ENCODE measurements at places on chromosomes 12 and 14.

GRCh38 chr12:42587601-42588523, 1.7 kb downstream of the PRICKLE1 start:
- no peak for DNase-seq

DNA sequence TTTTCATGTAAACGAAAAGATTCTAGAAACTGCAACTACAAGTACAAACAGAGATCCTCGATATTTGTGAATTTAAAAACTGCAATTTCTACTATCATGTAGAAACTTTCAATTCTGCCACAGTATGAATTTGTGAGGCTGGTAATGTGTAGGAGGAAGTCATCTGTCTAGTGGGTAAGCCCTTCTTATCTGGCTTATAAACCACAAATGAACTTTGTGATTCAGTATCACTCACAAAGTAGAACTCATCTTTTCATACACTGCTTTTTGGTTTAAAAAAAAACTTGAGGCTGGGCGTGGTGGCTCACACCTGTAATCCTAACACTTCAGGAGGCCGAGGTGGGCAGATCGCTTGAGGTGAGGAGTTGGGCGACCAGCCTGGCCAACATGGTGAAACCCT, 20.7 kb downstream of the GTF2A1 start:
- no peak for DNase-seq

DNA sequence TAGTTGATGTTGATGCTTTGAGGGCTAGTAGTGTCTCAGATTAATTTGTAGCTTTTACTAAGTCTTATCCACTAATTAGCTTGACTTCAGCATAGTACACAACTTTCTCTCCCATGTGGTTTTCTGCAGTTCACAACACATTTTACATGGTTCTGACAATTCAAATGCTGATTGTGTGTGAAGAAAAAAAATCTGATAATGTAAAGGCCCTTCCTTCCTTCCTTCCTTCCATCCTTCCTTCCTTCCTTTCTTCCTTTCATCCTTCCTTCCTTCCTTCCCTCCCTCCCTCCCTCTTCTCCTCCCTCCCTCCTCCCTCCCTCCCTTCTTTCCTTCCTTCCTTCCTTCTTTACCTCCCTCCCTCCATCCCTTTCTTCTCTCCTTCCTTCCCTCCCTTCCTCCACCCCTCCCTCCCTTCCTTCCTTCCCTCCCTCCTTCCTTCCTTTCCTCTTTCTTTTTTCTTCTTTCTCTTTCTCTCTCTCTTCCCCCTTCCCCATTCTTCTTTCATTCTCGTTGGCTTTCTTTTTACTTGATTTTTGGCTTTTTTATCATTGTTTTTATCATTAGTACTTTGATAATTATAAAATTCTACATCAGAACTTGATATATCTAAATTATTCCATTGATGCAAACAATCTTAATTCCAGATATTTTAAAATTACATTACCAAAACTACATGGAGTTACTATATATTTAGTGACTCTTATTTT, 1415.6 kb downstream of the LRFN5 start:
- no peak for DNase-seq

- DNase-seq, result no peak
Observed at GRCh38 chr14:92334050-92334449, 11.1 kb downstream of the SLC24A4 start.

GRCh38 chr14:75979071-75979571, 2.7 kb downstream of the TGFB3 start:
- DNase-seq, result no peak

DNA sequence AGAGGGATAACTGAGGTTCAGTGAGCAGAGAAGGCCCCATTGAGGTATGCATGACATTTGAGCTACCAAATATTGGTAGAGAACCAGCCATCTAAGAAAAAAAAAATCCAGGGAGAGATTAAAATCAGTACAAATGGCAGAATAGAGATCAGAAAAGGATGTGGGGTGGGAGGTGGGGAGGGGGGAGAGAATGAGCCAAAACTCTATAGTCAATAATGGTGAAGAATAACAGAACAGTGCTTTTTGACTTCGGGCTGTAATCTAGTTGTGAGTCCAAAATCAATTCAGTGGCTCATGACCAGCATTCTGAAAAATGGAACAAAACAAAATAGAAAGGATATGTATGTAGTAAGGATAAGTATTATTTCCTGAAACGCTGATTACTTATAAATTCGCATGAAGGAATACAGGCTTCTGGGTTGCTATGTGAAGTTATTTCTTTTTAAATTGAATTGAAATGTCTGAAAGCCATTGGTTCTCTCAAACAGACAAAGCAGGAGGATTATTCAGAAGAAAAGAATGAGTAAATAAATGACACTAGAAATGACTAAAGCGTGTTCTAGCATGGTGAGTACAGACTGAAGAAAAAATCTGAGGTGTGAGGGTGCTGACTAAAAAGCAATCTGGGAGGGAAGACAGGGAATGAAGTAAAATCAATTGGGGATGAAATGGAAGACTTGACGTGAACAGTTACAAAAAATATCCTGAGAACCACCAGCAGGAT, 72.4 kb downstream of the ATP2B1 start:
- DNase-seq, result no peak

DNA sequence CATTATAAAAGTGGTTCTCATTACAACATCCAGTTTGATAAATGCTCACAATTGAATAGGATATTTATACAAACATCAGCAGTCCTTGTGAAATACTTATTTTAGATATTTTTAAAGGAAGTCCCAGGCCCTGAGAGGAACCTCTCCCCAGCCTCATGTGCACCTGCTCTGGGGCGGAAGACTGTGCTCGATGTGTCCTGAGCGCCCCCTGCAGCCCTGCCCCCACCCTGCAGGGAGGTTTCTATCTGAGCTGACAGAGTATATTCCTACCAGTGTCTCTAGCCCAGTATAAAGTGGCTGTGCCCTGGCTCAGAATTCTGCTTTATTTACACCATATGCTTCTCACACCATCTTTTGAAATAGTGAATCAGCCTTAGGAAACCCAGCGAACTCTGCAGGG, 1349.1 kb downstream of the TMEM121 start:
- DNase-seq, result peak; percentile 48

- no peak for DNase-seq
Observed at GRCh38 chr12:122934722-122935121, 31.5 kb downstream of the ABCB9 start.

GRCh38 chr14:75404847-75405246, 23.0 kb upstream of the JDP2 start:
- no peak for DNase-seq

DNA sequence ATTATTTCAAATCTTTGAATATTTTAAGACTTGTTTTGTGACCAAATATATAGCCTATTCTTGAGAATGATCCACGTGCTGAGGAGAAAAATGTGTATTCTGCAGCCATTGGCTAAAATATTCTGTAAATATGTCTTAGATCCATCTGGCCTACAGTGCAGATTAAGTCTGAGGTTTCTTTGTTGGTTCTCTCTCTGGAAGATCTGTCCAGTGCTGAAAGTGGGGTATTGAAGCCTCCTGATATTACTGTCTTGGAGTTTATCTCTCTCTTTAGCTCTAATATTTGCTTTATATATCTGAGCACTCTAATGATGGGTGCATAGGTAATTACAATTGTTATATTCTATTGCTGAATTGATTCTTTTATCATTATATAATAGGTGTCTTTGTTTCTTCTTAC, 617.4 kb upstream of the LRFN5 start:
- DNase-seq, result no peak

DNA sequence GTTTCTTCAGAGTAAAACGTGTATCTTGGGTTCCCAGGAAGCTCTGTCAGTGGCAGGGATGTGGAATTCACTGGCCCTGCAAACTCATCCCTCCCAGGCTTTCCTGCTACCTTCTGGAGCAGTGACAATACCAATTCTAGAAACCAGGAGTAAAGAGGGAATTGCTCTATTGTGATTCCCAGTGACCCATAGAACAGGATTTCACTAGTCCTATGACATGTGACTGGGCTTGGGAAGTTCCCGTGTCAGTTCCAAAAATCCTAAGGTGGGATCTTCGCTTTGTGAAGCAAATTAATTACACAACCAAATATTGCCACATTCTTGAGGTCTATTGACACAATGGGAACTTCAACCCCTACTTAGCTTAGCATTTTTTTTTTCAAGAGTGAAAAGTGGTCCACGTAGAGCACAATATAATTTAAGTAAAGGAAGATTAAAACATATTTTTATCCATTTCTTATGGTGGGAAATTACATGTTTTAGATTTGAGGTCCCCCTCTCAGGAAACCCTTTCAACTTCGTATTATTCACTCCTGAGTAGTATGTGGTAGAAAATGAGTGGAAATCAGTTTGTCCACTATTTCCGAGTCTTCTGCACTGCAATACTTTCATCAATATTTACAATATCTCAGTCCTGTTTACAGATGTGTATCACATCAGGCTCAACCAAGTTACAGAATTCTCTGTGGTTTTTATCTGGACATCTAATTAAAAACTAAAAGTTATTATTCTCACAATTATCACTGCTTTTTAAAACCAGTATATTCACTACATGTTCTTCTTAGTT, 88.9 kb upstream of the SOX5 start:
- DNase-seq, result no peak

DNA sequence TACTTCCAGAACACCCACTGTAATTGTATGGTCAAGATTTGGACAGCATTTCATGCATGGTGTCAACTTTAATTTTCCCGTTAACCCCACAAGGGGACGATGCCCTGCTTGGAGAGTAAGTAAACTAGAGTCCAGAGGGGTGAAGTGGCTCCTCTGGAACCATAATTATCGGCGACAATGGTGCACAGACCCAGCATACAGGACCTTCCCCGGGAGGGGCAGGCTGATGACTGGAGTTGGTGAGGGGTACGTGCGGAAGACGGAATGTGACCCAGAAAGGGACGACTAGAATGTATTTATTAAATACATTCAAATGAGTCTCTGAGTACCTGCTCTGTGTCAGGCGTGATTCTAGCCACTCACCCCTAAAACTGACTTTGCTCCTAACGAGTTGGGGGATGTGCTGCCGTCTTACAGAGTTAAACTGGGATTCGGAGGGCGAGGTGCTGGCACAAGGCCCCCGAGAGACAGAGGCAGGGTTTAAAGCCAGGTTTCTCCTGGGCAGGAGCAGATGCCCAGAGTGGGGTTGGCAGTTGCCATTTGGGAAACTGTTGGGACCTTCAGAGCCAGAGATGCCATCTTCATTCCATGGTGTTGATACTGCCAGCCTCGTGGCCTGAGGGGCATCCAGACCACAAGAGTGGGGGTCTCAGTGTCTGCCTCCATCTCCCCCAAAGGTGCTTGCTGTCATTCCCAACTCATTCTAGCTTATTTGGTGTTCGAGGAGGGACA, 10.9 kb downstream of the RTL1 start:
- DNase-seq, result peak; percentile 7

DNA sequence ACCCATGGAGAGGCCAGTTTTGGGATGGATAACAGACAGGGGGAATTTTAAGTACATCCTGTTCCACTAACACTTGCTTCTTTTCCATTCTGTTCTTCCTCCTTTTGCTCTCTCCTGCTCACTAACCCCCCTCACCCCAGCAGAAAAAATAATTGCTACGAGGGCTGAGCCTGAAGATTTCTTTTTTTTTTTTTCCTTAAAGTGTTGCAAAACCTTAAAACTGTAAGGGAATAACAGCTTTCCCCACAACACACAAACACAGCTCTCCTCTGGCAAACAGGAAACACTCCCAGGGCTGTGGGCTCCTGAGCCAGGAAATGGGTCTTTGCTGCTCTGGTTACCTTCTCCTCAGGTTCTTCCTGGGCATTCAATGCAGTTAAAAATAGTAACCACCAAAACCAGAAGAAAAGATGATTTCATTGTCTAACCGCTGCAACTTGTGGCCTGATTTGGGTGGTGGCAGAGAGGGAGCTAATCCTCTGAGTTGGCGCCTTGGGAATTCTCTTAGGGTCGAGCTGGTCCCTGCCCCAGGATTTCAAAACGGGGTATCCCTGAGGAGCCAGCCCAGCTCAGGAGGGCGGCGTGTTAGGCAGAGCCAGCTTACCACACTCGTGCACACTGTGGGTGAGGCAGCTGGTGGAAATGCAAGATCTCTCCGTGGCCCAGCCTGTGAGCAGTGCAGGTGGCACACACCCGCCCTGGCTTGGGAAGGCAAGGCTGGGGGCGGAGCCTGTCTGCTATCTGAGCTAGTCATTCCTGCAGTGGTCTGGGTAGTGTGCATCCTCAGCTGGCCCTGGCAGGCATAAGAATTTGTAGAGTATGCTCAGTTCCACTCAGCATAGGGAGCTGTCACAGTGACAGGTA, 17.1 kb upstream of the EMP1 start:
- peak; percentile 26 for DNase-seq

- no peak for DNase-seq
Observed at GRCh38 chr12:49661191-49661590, 37.8 kb downstream of the PRPF40B start.

- DNase-seq, result no peak
Observed at GRCh38 chr12:73124480-73124879, 852.3 kb downstream of the TRHDE start.

GRCh38 chr14:81972601-81973000, 438.9 kb upstream of the SEL1L start:
- DNase-seq, result no peak

DNA sequence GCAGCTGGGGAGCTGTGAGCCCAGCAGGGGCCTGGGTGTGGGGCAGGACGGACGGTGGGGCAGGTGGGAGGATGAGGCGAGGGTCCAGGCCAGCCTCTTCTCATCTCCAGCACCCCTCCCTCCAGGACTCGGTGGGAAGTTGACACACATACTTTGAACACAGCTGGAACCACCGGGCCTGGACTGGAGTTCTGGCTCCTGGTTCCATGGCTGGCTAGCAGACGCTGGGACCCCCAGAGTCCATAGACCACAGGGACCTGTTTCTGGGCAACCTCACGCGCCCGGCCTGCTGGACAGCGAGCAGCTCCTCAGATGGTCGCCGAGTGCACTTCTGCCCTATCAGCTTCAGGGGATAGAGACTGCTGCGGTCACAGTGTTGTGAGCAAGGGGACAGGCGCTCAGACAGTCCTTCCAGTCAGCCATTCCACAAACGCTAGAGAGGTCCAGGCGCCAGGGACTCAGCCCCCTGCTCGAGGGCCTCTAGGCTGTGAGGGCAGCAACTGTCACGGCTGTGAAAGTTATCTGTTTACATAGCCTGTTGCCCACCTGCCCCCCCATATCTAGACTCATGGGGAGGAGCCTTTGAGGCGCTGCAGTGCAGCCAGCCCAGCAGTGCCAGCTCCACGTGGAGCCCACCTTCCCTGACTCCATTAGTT, 25.2 kb downstream of the TCHP start:
- no peak for DNase-seq

GRCh38 chr14:77303417-77304156, 17.1 kb downstream of the POMT2 start:
- no peak for DNase-seq

GRCh38 chr12:20099395-20100183, 268.7 kb upstream of the PDE3A start:
- no peak for DNase-seq

DNA sequence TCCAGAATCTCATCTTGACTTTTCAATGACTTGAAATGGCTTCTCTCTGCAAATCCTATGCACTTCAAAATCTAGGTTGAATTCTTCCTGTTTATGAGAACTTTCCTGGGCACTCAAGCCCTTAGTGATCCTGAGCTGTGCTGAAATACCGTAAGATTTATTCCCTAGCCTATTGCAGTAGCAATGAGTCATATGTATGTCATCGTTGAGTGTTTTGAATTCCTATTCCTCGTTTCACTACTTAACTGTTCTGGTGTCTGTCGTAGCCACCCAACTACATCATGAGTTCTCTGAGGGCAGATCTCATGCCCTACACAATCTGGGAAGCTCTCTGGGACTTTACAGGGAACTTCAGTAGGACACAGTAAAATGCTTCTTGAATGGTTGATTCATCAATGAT, 190.8 kb upstream of the TMEM132C start:
- no peak for DNase-seq

- no peak for DNase-seq
Observed at GRCh38 chr12:112466011-112466422, 47.3 kb downstream of the PTPN11 start.
